ENCODE measurements at places on chromosomes 2 and 18.

GRCh38 chr2:85591563-85591962 lies 4.0 kb upstream of the RNF181 start:
- no peak for DNase-seq

DNA sequence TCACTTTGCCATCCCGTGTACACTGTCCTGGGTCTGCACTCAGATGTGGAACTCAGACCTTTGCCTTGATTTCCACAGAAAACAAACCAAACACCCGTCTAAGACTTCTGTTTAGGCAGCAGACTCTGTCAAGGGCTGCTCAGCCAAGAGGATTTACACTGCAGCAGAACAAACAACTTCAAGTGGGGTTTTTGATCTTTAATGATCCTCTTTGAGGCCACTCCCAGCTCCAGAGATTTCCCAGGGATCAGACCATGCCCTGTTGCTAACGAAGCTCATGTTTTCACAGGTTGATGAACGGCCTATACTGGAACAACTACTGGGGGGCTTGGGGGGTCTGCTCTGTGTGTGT lies 52.5 kb upstream of the LGALSL start:
- DNase-seq: no peak

GRCh38 chr2:96913398-96914202 lies 43.7 kb upstream of the SEMA4C start:
- DNase-seq: no peak

GRCh38 chr18:5941890-5942289 lies 46.6 kb upstream of the TMEM200C start:
- DNase-seq: no peak

- no peak for DNase-seq
These were observed at the start of gene G6PC2 for GRCh38 chr2:168901003-168901402. Gene G6PC2 (plus strand): TSS chr2:168901291. CDS start chr2:168901332, 41 bp downstream.

DNA sequence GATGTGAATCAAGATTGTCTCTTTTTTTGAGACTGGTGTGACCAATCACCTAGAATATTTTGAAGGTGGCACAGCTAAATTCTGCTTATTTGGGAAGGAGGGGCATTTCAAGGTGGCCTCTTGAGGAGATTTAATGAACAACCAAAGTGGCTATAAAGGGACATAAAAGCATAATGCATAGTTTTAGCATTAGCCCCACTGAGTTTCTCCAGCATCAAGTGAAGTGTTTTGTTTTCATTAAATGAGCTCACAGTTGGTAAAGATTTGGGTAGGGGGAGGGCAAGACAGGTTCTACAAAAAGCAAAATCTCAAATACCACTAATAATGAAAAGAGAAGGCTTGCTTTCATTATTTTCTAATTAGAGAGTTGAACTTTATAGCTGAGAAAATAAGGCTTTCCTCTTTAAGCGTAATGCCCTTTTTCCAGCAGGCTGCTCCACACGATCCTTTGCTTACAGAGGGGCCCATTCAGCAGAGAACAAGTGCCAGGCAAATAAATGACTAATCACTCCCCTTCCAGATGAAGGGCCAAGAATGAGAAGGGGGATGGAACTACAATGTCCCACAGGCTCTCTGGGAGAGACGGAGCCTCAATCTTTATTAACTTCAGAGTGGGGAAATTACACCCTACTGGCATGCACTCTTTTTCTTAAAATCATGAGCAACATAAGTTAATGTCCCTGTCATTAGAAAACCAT lies 35.9 kb downstream of the LHCGR start:
- DNase-seq: no peak

DNA sequence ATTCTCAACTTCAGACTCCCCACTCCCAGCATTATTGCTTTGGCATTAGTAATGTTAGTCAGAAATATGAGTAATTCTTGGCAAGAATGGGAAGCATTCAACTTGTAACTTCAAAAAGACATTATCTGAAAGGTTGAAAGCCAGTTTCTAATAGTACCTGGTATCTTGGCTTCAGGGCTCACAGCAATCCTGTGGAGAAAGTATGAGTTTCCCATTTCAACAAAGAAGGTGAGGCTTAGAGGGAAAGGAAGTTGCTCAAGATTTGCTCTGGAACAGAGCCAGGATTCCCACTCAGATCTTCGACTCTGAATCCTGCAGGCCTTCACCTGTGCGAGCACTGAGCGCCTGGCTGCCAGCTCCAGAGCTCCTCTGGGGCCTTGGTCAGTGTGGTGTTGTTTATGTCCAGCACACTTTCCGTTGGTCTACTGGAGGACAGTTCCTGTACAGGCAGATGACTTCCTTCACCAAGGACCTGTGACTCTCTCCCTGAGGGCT lies 136.1 kb downstream of the MCFD2 start:
- no peak for DNase-seq

DNA sequence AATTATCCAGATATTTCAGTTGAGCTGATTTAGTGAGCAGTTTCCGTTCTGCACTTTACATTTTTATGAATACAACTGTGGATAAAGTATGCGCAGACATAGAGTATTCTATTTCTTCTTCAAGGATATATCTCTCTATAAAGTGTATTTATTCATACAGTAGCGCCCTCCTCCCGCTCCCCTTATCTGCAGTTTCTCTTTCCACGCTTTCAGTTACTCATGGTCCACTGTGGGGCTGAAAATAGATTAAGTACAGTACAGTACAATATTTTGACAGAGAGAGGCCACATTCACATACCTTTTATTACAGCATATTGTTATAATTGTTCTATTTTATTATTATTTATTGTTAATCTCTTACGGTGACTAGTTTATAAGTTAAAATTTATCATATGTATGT lies 19.7 kb upstream of the FHL2 start:
- DNase-seq: peak; percentile 73

DNA sequence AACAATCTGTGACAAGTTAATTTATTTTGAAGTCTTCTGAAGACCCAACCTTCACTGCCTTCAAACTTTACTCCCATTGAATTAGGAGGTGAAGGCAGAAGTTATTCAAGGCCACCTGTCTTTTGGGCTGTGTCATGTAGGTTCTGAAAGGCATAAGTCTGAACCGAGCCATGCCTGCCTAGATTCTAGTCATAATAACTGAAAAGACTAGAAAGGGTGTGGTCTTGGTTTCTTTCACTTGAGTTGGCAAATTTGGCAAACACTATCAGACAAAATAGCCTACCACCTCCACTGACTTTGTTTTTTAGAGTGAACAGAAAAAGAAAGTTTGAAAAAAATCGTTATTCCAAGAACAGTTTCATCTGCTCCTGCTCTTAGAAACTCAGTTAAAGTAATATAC lies 38.4 kb downstream of the PPM1B start:
- DNase-seq: no peak

- no peak for DNase-seq
These were observed at the start of gene GCKR for GRCh38 chr2:27496357-27497287. Gene GCKR (plus strand): TSS chr2:27496839. CDS start chr2:27496905, 66 bp downstream.

DNA sequence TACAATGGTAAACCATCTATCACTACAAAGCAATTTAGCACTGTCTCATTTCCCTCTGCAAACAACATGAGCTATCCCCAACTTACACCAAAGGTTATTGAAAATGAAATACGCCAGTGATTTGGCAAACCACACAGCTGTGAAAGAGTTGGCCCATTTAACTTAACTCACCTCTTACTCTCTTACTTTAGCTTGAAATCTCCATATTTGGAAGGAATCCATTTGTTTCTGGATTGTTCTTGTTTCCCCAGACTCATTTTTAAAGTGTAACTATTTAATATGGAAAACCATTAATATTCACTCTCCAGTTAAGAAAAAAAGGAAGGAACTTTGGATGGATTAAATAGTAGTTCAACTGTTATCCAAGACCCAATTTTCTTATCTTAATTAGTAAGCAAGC lies 93.7 kb upstream of the TRIB2 start:
- no peak for DNase-seq

- no peak for DNase-seq
These were observed 374.1 kb downstream of the LRATD1 start for GRCh38 chr2:15006667-15007066.

GRCh38 chr2:214543386-214543955 lies 132.6 kb downstream of the VWC2L start:
- no peak for DNase-seq

GRCh38 chr2:85548608-85548900 lies 9.6 kb downstream of the MAT2A start:
- no peak for DNase-seq

DNA sequence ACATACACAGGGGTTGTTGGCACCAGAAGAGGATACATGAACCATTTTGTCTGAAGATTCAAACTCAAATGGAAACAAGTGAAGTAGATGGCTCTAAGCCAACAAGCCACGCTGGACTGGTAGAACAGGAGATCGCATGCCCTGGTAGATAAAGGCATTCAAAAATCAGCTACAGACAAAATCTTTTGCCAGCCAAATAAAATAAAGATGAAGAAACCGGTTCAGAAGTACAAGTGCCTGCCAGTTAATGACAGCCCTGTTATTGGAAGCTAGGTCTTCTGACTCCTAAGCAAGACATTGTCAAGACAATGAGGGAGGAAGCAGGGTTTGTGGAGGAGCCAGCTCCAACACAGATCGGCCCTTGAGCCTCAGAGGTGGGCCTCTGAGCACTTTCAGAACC lies 52.3 kb downstream of the EHD3 start:
- DNase-seq: no peak

DNA sequence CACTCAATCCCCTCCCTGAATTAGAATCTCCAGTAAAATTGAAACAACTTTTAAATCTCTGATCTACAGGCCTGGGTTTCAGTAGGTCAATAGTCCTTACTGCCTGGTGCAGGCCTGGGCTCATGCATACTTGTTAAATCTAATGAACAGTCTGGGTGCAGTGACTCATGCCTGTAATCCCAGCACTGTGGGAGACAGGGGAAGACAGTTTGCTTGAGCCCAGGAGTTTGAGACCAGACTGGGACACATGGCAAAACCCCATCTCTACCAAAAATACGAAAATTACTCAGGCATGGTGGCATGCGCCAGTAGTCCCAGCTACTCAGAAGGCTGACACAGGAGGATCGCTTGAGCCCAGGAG lies 94.7 kb upstream of the SP3 start:
- DNase-seq: no peak

GRCh38 chr2:165811592-165812370 lies 17.7 kb upstream of the GALNT3 start:
- no peak for DNase-seq

DNA sequence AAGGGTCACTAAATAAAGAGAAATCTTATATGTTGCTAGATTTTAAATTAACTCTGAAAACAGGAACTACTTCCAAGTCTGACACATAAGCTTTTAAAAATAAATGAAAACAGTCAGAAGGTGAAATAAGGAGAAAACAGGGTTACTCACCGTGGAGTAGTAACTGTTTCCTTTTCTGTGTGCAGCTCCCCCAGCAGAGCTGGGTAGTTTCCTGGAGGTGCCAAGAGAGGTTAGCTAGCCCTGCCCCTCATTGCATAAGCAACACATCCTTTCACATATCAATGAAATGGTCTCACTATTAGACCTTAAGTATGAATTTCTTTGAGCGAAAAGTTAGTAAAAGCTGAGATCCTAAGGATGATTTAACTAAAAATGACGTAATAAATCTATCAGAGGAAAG lies 54.0 kb upstream of the GPR75 start:
- DNase-seq: no peak

GRCh38 chr2:170929686-170930050 lies 615 bp downstream of the GORASP2 start:
- peak; percentile 32 for DNase-seq

GRCh38 chr2:194870974-194871535 lies 786.0 kb upstream of the SLC39A10 start:
- no peak for DNase-seq

DNA sequence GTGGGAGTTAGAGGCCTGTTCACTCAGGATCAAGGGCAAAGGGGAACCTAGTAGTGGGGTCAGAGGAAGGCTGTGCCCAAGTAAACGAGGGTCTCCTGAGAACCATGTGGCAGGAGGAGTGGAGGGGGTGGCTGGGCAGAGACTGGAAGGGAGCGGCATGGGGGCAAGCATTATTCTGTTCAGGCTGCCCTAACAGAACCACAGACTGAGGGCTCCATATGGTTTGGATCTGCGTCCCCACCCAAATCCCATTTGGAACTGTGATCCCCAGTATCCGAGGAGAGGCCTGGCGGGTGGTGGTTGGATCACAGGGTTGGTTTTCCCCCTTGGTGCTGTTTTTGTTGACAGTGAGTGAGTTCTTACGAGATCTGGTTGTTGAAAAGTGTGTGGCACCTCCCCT lies 287.0 kb downstream of the PHLPP1 start:
- DNase-seq: no peak

DNA sequence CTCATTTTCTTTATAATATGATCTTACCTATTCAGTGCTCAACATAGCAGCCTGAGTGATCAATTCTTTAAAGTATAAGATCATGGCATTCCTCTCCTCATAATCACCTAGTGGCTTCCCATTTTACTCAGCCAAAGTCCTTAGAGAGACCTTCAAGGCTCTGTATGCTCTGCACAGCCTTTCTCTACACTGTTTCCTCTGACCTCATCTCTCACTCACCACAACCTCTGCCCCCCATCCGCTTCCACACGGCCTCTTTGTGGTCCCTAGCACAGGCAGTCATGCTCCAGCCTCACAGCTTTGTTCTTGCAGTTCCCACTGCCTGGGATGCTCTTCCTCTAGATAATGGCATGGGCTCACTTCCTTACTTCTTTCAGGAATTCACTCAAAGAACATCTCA lies 109.2 kb downstream of the HIBCH start:
- DNase-seq: no peak

GRCh38 chr2:29664578-29664977 lies 256.8 kb downstream of the ALK start:
- no peak for DNase-seq

DNA sequence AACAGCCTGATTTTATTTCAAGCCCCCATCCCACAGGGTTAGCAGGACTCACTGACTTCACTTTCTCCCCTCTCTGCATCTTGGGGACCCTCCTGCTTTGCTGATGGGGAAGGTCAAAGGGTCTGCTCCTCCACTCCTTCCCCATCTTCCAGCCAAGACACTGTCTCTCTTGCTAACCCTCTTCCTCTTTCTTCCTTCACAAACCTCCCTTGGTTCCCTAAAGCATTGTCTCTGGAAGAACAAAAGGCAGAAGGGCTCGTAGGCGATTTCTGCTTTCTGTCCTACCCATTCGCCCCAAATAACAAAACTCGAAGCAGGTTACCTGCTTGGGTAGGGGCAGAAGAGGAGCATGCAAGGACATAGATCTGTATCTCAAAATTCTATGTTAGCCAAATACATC lies 5.5 kb upstream of the SLC4A3 start:
- DNase-seq: no peak

GRCh38 chr2:188776634-188777033 lies 197.5 kb upstream of the COL3A1 start:
- no peak for DNase-seq

DNA sequence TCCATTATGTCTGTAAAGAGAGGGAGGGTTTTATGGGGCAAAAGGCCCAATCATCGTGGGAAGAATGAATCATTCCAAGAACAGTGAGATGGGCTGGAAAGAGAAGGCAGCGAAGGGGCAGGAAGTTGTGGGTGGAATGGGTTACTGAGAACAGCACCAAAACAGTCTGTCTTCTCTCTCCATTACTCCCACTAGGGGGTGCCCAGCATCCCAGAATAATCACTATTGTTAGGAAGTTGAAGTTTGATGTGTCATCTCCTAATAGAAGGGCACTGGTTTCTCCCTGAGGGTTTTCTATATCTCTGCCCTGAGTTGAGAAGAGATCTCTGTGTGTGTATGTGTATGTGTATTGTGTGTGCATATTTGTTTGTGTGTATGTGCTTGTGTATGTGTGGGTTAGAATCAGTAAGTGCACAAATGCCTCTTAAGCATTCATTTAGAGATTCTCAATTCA lies 76.6 kb upstream of the MAP4K3 start:
- DNase-seq: no peak

- no peak for DNase-seq
These were observed 79.1 kb downstream of the TTC27 start for GRCh38 chr2:32706815-32707579.
